ENCODE measurements at places on chromosomes 2 and 18. TPM values are rescaled to one million over a fixed set of nuclear protein-coding genes. Genes with fewer than 3 reads are reported as not detected.
A peak's percentile ranks its signal among the peaks of the same experiment; 100 is the strongest.

DNA sequence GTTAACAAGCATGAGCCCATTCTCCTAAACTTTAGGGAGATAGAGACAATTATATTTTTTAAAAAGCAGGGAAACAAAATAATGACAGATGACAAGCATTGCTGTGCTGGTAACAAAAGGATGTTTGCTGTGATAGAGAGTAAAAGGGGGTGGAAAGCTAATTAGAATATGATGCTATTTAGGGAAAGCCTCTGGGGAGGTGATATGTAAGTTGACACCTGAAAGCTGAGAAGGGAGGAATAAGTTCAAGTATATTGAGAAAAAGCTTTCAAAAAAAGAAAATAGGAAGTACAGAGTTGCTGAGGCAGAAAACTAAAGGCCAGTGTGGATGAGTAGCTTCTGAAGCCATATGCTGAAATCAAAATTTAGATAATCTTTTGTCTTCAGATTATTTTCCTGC lies 565.2 kb upstream of the NRXN1 start:
- no peak for DNase-seq

The RNF125 gene
- total RNA-seq = 2.3 TPM

DNA sequence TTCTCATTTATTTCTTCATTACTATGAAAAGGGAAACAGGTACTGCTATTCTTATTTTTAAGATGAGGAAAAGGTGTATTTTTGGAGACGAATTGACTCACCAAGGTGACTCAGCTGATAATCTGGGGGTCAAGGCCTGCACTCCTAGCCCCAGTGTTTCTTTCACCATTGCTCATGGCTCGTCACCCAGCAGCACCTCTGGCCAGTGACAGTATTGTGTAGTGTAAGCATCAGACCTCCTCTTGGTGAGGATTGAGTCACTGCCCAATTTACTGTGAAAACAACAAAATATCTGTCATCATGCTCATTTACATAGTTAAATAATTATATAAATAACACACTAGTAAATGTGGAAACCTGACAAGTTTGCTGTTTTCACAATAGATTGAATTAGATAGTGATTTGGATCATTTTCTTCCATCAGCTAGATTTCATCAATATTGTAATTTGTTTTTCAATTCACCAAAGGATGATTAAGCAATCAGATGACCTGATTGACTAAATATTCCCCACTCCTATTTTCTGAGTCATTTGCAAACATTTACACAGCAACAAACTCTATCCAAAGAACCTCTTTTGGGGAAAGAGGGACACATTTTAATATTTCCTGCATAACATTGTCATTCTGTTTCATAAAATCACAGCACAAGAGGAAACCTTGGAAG lies 492.8 kb upstream of the RAB12 start:
- DNase-seq = peak; percentile 89

The COLEC12 gene
- total RNA-seq = not detected

The CTAGE1 gene
- not detected for total RNA-seq

The STAT4 gene
- 4.5 TPM for total RNA-seq

DNA sequence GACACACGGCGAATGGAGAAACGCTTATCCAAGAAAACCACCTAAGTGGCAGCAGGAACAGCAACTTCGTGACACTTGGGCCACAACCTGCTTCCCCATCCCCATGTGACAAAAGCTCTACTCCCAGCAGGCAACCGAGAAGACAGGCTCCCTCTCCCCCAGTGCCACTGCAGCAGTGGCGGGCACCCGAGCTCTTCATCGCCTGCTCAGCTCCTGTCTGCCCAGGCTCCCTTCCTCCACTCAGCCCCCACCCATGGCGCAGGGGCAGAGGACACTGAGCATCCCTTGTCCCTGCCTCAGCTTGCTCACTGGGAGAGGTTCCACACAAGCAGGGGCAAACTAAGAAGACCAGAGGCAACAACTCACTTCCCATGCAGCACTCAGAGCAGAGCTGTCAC lies 22.9 kb downstream of the SLC66A2 start:
- DNase-seq = no peak

DNA sequence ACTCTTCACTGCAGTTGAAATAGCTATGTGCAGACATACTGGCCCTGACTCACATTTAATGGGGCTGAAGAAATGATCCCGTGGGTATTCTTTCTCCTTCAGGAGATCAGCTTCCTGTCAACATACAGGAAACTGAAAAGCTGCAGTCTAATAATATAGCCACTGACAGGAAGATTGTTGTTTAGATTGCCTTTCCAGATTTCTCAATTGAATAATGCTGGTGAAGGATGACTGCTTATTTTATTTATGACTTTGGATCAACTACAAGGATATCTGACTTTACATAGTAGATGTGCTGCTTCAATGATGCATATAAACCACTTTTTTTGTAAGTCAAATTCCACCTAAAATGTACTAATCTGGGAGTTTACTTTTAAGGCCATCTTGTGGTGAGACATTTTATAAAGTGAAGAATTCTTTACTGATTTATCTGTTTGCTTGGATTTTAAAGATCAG lies 93.4 kb upstream of the MAP4K3 start:
- no peak for DNase-seq

DNA sequence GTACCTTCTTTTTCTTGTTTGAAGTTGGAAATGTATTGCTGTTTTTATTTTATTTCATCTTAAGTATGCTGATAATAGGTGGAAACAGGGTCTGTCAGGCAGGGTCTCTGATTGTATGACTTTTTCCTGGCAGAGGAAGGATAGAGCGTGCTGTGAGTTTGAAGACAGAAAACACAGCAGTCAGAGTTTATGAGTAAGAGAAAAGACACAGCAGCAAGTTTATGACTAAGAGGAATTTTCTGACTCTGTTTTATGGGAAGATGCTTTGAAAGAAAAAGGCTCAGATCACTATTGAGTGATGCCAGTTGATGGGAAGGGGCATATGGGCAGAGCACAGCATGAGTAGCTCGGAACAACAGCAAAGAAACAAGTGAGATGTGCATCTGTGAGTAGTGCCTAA lies 379.1 kb downstream of the MEIS1 start:
- DNase-seq = no peak

DNA sequence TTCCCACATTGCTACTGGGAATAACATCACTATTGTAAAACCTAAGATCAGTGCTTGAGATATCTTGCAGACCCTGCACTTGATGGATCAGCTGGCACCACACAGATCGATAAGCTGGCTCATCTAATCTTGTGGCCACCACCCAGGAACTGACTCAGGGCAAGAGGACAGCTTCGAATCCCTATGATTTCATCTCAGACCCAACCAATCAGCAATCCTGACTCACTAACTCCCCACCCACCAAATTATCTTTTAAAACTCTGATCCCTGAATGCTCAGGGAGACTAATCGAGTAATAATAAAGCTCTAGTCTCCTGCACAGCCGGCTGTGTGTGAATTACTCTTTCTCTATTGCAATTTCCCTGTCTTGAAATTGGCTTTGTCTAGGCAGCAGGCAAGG lies 11.3 kb upstream of the TEX44 start:
- no peak for DNase-seq

DNA sequence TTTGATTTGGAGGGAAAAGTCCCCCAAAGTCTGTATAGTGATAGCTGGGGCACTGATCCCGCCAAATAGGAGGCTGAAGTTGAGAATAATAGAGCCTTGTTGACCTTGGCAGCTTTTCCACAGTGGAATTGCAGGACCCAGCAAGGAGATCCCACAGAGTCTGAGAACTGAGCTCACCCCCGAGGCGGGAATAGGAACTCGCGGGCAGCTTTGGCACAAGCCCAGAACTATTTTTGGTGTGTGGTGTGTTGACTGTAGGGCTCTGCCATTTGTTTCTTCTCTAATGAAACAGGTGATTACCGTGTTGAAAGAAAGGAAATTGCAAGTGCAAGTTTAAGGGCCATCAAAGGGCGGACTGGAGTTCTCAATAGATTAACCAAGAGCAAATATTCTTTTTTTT lies 34.0 kb downstream of the SH3RF3 start:
- DNase-seq = no peak

GRCh38 chr2:151198645-151199044 lies 63.0 kb downstream of the RBM43 start:
- peak; percentile 6 for DNase-seq

- no peak for DNase-seq
Observed at GRCh38 chr2:144935191-144935590, 415.3 kb upstream of the ZEB2 start.

The CCBE1 gene
- total RNA-seq = 0.50 TPM

- no peak for DNase-seq
Observed at GRCh38 chr18:55300421-55300935, 287.5 kb downstream of the TCF4 start.

DNA sequence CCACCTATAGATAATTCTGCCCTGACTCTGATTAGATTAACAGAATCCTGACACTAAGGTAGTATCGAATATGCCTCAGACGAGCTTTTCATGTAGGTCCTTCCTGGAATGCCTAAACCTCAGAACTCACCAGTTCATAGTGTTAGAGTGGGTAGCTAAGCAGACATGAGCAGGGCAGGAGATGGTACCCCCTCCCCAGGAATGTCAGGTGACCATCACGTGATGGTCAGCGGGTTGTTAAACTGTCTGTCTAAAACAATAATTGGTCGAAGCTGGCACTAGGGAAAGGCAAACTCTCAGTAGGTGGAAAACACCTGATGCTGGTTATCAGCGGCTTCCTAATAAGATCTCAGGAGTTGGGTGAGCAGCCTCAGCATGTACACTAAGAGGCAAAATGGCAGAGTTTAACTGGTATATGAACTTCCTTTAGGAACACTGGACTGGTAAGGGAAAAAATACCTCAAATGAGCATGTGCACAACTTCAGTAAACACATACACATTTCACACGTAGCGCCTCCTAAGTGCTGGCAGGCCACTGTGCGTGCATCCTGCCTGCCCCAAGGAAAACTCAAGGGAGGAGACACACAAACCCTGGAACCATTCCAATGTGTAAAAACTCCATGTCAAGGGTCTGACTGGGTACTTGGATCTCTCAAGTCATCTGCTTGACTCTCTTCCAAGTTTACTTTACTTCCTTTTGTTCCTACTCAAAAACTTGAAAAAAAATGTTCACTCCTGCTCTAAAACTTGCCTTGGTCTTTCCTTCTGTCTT lies 339.5 kb downstream of the GULP1 start:
- no peak for DNase-seq

DNA sequence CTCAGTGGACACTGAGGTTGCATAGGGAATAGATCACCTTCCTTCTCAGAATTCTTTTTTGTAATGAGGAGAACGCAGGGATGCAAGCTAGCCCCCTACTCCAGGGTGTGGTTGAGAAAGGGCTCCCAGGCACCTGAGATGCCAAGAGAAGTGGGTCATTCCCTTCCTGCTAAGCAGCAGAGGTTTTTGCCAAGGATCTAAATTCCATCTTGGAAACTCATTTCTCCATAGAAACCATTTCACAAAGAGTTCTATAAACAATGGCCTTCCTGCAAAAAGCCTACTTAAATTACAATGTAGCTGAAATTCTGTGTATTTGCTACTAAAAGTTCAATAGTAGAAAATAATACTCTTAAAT lies 3.7 kb upstream of the PPP3R1 start:
- DNase-seq = peak; percentile 46

GRCh38 chr18:48326901-48327675 lies 82.1 kb downstream of the ZBTB7C start:
- DNase-seq = peak; percentile 73

The CYP27A1 gene
- 14.5 TPM for total RNA-seq

- no peak for DNase-seq
Observed at GRCh38 chr2:150303281-150303680, 184.2 kb downstream of the RND3 start.

DNA sequence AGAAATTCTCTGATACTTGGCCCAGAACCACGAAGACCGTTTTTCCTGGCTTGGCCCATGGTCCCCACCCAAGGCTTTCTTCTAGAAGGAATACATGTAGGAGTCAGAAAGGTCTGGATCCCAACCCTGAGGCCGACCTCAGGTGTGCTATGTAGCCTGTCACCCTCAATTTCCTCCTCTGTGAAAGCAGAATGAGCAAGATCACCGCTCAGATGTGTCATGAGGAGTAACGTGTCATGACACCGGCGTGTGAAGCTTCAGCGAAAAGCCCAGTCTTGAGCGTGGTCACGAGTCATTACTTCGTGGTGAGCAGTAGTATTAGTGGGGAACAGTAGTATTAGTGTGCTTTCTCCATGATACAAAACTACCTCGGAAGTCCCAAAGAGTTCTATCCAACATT lies 103.4 kb downstream of the ALPK2 start:
- peak; percentile 86 for DNase-seq

- DNase-seq = no peak
Observed at GRCh38 chr2:232997749-232998665, 15.0 kb downstream of the NGEF start.

DNA sequence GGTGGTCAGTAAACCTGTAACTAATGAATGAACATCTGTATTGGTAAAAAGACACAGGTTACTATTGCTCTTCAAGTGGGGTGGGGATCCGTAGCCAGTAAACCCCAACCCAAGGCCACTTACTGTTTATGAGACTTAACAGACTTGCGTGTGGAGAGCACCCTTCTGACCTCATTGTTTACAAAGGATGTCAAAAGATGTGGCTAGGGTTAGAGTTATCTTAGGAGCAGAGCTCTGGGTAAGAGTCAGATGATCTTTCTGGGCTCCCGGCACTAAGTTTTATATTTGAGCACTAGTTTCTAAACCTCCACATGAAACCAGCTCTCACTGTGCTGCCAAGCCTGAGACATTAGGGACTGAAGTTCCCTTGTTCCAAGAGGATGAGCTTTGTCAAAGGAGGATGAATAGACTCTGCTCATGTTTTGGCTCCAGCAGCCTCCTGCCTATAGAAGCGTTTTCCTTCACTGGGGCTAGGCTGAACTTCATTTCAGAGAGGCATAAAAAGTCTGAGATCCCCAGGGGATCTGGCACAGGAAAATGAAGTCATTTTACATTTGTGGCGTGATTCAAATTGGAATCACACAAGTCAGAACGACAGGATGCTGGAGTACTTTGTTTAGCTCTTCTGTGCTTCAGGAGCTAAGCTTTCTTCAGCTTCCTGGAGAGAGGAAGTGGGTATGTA lies 403.1 kb upstream of the TRIB2 start:
- no peak for DNase-seq

DNA sequence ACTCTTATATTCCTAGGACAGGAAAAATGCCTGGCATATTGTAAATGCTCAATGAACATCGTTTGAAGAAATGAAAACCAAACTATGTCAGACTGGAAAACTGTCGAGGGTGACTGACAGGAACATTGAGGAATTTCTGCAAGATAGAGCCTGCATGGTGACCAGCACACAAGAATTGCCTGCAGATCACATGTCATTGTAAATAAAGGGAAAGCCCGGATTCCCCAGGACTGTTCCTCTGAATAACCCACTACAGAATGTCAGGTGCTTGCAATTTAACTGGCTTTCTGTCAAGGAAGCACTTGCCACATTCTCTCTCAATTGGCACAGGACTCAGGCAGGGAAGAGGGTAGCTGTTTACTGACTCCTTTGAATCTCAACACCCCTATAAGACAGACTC lies 129.0 kb upstream of the REG3G start:
- no peak for DNase-seq

The NOSTRIN gene
- not detected for total RNA-seq

GRCh38 chr18:60656553-60656952 lies 284.0 kb upstream of the MC4R start:
- DNase-seq = no peak

DNA sequence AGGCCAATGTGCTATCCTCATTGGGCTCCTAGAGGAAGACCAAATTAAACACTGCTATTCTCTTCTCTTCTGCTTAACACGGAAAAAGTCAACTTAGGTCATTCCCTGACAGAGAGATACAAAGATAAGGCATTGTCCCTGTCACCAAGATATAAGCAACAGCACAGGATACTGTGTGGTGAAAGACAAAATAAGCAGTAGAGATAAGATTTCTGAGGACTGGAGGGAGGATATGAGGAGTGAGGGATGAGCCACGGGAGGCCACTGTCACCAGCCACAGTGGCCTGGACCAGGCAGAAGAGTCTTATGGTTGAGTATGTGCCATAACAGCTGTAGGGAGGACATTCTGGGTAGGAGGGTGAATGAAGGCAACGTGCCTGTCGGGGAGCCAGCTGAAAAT lies 54.4 kb upstream of the SLC14A2 start:
- no peak for DNase-seq

The ZNF804A gene
- not detected for total RNA-seq

Data from mammary epithelial cell (primary cell).